ENCODE measurements at places on chromosomes 3 and 15.

DNA sequence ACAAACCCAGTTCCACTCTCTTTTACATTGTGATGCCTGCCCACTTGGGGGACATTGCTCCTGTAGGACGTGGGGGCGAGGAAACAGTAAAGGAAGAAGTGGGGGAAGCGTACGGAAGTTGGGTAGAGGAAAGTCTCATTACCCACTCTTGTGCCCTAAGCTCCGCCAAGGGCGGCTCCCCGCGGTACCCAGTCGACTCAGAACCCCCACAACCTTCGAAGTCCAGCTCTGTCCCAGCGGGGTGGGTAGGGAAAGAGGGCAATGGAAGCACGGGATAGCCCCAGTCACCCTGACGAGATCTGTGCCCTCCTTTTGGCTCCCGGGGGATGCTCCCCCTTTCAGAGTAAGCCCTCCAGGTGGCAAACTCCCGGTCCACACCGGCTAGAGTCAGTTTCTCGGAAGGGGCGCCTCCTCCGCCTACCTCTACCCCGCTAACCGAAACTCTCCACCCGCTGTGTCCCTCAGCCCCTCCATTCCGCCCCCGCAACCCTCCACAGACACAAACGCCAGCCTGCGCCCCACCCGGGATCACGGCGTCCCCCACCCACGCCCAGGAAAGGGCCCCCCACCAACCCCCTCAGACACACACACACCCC is 527 bp downstream of the CSNK1G1 start:
- peak overlapping the region; percentile 72 for H3K27ac ChIP-seq
- H3K27me3 ChIP-seq, result no peaks in the 10 kb centered on the region
- H3K4me1 ChIP-seq, result no peaks in the 10 kb centered on the region
- DNase-seq, result no peak
- H3K36me3 ChIP-seq, result no peaks in the 10 kb centered on the region

DNA sequence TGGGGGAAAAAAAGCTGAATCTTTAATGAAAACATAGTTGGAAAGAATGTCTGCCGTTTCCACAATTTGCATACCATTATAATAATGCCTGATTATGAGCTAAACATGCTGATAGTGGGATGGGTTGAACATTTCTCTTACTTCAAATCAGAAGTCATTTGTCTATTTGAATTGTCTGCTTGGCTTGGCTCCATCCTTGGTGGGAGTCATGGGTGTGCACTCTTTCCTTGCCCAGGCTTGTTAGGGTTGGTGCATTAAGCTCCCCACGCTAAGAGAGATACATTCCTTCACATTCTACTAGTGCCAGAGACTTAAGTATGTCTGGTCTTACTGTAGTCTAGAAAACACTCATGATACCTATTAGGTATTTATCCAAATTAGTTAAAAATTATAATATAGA is 121.4 kb upstream of the RARB start:
- H3K27ac ChIP-seq, result no peak overlapping the region
- H3K36me3 ChIP-seq, result no peaks in the 10 kb centered on the region
- H3K27me3 ChIP-seq, result no peaks in the 10 kb centered on the region

- H3K27ac ChIP-seq, result no peak overlapping the region
- H3K4me1 ChIP-seq, result no peaks in the 10 kb centered on the region
- no peak overlapping the region for H3K4me3 ChIP-seq
- no peak for DNase-seq
- no peaks in the 10 kb centered on the region for H3K27me3 ChIP-seq
- H3K36me3 ChIP-seq, result no peaks in the 10 kb centered on the region
Observed at GRCh38 chr3:127307112-127307835, 19.4 kb upstream of the PRR20G start.

DNA sequence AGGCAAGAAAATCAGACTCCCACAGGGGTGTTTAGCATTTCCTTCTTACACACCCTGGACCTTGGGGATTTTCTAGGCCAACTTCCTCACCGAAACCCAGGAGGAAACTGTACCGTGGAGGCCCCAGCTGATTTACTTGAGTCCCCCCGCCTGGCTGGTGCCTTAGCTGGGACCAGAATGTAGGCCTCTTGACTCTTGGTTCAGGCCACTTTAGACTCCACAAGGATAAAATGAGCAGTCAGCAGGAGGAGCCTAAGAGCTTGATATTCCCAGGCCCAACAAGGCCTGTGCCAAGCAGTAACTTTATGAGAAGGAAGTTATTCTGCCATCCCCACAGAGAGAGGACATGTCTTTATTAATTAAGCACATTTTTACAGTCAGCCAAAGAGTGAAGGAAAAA is 4.6 kb upstream of the APBA2 start:
- no peaks in the 10 kb centered on the region for H3K4me1 ChIP-seq
- no peaks in the 10 kb centered on the region for H3K36me3 ChIP-seq
- no peak overlapping the region for H3K27ac ChIP-seq

DNA sequence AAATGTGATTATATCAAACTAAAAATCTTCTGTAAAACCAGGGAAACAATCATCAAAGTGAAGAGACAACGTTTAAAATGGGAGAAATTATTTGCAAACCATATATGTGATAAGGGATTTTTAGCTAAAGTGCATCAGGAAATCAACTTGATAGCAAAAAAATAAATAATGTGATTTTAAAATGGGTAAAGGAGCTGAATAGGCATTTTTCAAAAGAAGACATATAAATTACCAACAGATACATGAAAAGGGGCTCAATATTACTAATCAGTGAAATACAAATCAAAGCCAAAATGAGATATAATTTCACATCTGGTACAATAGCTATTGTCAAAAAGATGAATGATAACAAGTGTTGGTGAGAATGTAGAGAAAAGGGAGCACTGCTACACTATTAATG is 537.6 kb upstream of the NAALADL2 start:
- no peaks in the 10 kb centered on the region for H3K36me3 ChIP-seq
- no peak for DNase-seq
- no peaks in the 10 kb centered on the region for H3K27me3 ChIP-seq

DNA sequence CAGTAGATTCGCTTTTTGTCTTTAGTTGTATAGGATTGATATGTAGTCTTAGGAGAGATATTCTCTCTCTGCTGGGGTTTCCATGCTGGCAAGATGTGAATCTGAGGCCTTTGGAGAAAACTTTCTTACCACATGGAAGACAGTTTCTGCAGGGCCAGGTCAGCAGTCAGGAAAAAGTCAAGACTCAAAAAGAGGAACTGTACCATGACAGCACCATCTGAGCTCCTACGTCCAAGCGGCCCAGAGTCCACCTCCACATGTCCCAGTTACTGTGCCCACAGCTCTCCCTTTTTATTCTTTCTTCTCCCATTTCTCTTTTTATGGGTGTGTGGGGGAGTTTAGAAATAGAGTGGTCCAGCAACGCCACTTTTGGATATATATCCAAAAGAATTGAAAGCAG is 172.0 kb downstream of the MTHFS start:
- no peaks in the 10 kb centered on the region for H3K36me3 ChIP-seq
- no peak overlapping the region for H3K27ac ChIP-seq
- DNase-seq, result no peak
- no peaks in the 10 kb centered on the region for H3K27me3 ChIP-seq
- no peak overlapping the region for H3K4me3 ChIP-seq

DNA sequence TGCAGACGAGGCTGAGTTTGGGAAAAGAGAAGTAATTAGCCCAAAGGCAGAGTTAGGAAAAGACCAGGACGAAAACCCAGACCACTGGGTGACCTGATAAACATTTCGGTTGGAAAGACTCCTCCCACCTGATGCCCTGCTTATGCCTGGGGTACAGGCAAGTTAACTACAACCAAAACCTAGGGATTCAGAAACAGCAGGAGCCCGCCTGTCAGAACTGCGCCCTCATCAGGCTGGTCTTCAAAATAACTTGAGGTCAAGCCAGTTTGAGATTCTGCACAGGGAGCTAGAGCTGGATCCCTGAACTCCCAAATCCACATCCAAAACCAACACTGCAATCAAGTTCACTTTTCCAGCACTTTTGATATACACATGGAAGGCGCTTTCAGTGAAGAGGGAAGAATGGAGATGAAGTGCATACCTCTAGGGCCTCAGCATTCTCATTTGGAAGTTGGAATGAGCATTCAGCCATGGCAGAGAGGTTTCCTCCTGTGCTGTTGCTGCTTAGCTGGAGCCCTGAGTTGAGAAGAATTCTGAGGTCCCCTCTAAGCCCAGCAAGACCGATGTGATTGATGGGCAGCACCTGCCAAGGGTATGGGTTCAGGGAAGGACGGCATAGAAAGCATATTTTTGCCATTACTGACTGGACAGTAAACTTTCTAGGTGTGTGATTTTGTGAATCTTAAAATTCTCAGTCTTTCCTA is 11.6 kb downstream of the TSEN2 start:
- no peak overlapping the region for H3K27ac ChIP-seq
- no peaks in the 10 kb centered on the region for H3K4me1 ChIP-seq
- DNase-seq, result no peak
- no peaks in the 10 kb centered on the region for H3K27me3 ChIP-seq
- H3K36me3 ChIP-seq, result peaks cover 41% of the 10 kb centered on the region

DNA sequence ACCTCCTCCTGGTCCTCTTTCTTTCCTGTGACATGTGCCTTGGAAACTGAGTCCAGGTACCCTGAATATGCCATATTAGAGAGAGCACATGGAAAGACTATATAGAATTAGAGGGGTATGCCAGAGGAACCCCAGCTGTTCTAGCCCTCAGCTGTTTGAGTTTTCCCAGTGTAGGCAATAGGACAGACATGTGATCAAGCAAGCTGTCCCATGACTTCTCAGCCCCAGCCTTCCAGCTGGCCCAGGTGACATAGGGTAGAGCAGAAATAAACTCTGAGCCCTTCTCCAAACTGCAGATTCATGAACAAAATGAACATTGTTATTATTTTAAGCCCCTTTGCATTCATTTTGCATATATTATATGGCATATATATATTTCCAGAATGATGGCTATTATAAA is 118.7 kb downstream of the PPM1L start:
- no peak overlapping the region for H3K27ac ChIP-seq
- no peak overlapping the region for H3K4me3 ChIP-seq
- H3K36me3 ChIP-seq, result no peaks in the 10 kb centered on the region
- no peaks in the 10 kb centered on the region for H3K4me1 ChIP-seq
- H3K27me3 ChIP-seq, result no peaks in the 10 kb centered on the region

DNA sequence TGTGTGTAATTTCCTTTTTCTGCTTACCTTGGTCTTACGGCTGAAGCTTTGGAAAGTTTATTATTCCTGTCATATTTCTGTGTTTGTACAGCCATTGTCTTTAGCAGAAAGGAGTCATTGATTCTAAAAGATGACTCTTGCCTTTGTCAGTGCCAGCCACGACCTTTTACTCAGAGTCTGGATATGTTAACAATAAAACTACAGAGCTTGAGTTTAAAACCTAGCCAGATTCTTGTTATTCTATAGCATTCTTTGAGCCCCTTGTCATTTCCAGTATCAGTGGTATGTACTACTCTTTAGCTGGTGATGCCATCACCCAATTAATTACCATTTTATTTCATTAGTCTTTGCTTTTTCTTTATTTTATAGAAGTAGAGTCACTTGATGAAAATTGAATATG is 142.4 kb downstream of the TCF12 start:
- H3K4me3 ChIP-seq, result no peak overlapping the region
- no peaks in the 10 kb centered on the region for H3K27me3 ChIP-seq
- no peak overlapping the region for H3K27ac ChIP-seq
- H3K4me1 ChIP-seq, result no peaks in the 10 kb centered on the region
